ENCODE measurements at places on chromosomes 4 and X.

DNA sequence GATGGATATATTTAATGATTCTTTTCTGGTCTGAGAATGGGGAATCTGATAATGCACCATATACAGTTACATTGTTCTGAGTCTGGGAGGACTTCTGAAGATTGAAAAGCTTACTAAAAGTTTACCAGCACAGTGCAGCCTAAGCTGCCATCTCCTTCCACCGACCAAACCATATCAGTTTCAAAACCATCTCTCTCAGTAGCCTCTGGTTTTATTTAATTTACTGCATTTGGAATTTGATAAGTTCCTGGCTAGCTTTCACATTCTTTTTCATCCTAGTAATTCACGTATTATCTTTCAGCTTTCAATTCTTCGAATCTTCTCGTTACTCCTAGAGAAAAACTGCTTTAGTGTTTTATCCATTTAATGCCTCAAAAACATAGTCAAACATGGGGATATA lies 181.4 kb upstream of the HCCS start:
- DNase-seq: no peak

DNA sequence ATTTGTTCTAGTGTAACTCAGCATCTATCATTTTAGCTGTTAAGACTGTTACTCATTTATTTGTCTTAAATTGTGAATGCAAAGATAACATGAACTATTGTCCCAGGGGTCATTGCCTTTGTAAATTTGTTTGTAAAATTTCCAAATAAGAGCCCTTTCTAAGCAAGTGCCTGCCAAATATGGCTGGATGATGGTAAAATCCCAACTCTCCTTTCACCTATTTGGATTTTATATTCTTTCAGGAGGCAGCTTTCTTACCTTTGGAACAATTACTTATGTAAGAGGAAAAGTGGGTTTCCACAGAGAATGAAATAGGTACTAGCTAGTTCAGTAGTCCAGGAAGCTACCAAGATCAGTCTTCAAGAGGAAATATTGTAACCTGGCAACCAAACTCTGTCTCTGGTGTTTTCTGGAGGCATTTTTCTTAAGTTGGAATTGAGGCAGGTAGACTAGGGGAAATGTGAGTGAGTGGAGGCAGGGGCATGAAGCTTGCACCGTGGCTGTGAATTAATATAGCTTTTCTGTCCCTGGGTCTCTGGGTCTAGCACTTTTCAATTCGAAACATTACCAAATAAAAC lies 363.0 kb upstream of the ZCCHC13 start:
- no peak for DNase-seq

GRCh38 chr4:83240379-83240875 lies 44.2 kb downstream of the COQ2 start:
- DNase-seq: no peak

GRCh38 chr4:144411700-144412099 lies 234.3 kb upstream of the HHIP start:
- no peak for DNase-seq

GRCh38 chrX:148316446-148316845 lies 184.0 kb upstream of the AFF2 start:
- no peak for DNase-seq

DNA sequence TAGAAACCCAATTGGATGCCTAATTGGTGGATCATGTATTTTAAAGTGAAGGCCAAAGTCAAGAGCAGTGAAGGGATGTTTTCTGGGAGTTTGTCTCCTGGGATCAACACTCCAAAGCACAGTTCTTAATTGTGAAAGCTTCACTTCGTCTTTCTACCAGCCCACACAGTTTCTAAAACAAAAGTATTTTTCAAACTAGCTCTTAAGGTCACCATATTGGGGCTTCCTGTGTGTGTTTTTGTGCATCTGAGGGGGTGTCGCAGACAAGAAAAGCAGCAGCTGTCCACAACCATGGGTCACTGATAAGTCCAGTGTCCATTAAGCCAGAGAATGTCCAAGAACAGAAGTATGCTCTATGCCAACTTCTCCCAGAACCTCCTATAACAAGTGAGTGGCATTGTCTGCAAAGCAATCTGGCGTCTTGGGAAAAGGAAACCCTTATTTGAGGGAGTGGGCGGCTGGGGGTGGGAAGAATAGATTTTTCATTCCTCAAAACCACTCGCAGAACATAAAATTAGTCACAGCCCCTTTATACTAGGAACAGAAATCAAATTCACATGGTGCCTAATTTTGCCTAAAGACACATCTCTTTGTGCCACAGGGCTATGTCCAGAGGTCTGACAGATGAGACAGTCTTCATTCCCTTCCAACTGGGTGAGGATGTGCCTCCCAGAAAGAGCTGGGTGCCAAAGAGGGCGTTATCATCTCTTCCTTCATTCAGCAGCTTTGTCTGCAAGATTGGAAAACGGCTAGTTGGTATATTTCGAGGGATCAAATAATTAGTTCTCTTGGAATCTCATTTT lies 610.4 kb downstream of the BCOR start:
- no peak for DNase-seq

DNA sequence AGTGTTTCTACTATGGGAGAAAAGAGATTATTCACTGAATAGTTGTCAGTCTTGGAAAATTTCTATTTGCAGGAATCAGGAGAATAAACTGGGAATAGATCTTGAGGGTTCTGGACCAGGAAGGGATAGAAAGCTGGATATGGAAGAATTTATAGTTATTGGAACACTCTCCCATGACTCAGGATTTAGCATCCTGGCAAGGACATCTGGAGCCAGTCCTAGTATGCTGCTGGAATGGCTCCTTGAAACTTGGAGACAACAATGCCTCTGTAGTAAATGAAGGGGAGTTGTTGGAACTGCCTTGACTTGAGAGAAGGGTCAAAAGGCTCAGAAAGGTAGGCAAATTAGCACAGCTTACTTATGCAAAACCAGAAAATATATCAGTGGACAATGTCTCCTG lies 23.5 kb upstream of the THOC2 start:
- no peak for DNase-seq

- no peak for DNase-seq
Measured at GRCh38 chr4:36130641-36131040, 113.7 kb downstream of the ARAP2 start.

DNA sequence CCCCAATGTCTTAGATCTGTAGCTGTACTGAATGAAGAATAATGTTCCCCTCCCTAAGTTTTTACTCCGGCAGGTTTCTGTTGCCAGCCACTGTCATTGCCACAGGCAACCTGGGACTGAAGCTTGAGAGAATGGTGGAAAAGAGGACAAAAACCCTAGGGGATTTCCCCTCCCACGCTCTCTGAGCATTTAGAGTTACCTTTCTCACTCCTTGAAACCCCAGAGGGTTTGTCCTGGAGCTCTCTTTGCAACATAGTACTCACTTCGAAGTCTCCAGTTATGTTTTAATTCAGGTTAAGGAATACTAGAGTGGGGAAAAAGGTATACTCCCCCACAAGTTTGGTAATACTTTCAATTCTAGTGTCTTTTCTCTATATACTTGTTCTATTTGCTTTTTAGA lies 31.5 kb downstream of the F8 start:
- no peak for DNase-seq

DNA sequence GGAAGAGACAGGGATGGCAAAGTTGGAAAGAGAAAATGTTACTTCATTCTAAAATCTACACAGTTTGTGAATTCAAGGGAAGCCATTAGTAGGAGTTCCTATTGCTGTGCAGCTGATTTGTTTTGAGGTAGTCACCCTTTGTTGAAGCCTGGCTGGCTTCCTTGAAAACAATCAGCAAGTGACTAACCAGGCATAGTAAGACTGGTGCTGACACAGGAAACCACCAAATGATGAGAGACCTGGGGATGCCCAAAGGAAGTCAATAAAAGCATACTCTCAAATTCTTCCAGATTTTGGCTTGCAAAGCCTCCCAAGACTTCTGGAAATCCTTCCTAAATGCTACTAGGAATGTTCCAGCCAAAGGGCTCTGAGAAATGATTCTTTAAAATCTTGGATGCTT lies 23.9 kb upstream of the PRDM8 start:
- DNase-seq: no peak

DNA sequence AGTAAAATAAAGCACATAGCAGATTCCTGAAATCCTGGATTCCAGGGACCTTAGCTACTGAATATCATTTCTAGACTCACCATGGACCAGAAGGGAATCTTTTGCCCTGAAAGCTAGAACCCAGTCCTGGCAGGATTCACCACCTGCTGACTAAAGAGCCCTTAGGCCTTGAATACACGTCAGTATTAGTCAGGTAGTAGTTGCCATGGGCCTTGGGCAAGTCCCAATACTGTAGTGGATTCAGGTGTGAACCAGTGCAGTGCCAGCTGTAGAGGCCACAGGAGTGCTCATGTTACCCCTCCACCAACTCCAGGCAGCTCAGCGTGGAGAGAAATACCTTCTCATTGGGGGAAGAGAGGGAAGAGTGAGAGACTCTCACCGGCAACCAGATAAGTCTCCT lies 64.1 kb upstream of the UBQLN2 start:
- no peak for DNase-seq

GRCh38 chr4:165627548-165627947 lies 245.5 kb upstream of the TLL1 start:
- DNase-seq: no peak

- DNase-seq: no peak
Measured at GRCh38 chr4:16351161-16351560, 124.9 kb upstream of the TAPT1 start.

GRCh38 chr4:41933997-41934503 lies 1.2 kb upstream of the TMEM33 start:
- peak; percentile 10 for DNase-seq

DNA sequence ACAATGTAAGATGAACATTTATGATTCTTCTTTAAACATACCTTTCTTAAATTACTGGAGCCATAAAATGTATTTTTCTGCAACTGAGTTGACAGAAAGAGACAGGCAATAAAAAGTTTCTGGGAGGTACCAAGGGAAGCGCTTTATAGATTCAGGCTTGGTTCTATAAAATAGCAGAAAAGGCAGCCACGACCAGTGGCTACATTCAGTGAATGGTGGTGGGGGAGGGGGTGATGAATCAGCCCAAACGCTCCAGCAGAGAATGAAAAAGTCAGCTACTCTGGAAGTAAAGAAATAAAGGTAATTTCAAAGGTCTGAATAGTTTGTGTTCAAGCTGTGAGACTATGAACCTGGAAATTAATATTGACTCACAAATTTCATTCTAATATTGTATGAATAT lies 456.1 kb downstream of the KCTD8 start:
- no peak for DNase-seq

GRCh38 chrX:135497736-135498135 lies 22.7 kb upstream of the INTS6L start:
- no peak for DNase-seq

DNA sequence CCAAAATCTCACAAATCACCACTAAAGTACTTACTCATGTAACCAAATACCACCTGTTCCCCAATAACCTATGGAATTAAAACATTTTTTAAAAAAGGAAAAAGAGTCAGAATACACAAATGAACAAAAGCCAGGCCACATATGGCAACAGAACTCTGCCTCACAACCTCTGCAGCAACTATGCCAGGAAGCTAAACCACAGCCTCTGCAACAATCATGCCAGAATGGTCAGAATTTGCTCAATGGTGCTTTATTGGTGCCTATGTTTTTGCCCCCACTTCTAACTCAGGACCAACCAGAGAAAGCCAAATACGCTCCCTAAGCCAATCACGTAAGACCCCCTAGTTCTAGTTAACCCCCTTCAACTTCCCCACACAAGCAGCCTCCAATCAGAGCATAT lies 69.6 kb downstream of the HOPX start:
- DNase-seq: no peak

- DNase-seq: no peak
Measured at GRCh38 chrX:9182041-9182440, 148.1 kb upstream of the FAM9B start.

- no peak for DNase-seq
Measured at GRCh38 chrX:123277347-123277746, 93.3 kb downstream of the GRIA3 start.

GRCh38 chr4:88753658-88754571 lies 56.3 kb upstream of the NAP1L5 start:
- DNase-seq: no peak

DNA sequence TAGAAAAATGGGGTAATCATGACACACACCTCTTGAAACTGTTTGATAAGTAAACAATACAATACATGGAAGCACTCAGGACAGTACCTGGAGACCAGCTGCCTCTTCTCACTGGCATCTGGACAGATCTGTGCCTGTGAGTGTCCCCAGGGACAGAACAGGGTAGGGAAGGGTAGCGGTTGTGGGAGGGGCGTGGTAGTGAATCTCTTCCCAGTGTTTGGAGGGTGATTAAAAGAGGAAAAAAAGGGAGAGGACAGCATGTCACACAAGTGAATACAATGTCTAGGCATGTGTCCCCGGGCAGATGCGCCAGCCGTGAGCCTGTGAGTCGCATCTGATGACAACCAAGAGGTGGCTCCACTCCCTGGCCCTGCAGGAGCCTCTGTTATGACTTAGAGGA lies 138.8 kb upstream of the MSX1 start:
- DNase-seq: no peak

DNA sequence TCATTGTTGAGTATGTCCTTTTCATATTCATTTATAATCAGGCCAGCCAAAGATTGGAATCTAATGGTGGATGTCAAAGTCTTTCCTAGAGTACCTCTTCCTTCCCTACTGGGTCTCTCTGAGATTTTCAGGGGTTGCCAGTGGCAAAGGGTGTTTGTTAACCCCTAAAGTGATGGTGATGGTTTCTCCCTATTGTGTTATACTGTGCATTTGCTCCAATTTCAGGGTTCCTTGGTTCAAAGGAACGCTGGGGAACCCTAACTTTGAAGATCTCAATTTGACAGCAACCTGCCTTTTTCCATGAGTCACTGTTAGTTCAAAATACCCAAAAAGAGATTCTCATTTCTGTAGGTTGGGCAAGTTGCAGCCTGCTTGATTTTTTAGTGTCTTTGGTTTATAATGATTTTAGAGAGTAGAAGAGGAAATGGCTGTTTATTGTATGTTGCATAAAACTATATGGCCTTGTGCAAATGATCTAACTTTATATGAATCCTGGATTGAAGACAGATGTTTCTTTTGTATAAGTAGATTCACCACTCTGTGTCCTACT lies 23.0 kb downstream of the GAB1 start:
- peak; percentile 44 for DNase-seq

DNA sequence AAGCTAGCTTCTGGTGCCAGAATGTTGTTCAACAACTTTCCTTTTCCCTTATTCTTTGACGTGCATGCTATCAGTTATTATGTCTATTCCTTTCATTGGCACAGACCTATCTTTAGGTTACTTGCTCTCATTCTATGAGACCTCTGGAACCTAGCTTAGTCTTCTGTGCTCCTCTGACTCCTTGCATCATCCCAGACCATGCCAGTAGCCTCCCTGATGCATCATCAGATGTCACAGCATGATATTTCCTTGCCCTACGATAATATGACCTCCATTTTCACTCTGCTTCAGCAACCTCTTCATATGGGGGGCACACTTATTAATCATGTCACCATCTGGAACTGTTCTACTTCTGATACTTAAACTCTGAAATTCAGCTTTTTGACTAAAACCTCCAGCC lies 37.2 kb downstream of the CLCN5 start:
- no peak for DNase-seq

- DNase-seq: no peak
Measured at GRCh38 chr4:23894021-23894420, 4.2 kb upstream of the PPARGC1A start.

DNA sequence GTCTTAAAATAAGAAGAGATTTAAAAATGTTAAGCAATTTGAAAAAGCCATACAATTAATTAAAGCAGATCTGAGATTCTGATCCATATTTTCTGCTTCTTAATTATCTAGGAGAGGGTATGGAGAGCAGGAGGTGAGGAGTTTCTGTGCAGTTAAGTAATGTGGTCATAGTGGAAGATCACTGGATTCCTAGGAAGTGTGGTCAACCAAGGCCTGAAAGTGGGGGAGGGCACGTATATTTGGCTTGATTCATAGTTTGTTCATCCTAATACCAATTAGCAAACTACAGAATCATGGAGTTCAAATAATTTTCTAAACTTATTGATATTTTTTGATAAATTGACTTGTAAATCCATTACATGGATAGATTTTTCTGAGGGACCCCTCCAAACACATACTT lies 768.3 kb downstream of the RAPGEF2 start:
- no peak for DNase-seq

Measured in erythroblast (primary cell).